ENCODE measurements at places on chromosomes 3 and 15.

GRCh38 chr3:178198329-178198728 is 337.9 kb upstream of the KCNMB2 start:
- DNase-seq: peak; percentile 17

DNA sequence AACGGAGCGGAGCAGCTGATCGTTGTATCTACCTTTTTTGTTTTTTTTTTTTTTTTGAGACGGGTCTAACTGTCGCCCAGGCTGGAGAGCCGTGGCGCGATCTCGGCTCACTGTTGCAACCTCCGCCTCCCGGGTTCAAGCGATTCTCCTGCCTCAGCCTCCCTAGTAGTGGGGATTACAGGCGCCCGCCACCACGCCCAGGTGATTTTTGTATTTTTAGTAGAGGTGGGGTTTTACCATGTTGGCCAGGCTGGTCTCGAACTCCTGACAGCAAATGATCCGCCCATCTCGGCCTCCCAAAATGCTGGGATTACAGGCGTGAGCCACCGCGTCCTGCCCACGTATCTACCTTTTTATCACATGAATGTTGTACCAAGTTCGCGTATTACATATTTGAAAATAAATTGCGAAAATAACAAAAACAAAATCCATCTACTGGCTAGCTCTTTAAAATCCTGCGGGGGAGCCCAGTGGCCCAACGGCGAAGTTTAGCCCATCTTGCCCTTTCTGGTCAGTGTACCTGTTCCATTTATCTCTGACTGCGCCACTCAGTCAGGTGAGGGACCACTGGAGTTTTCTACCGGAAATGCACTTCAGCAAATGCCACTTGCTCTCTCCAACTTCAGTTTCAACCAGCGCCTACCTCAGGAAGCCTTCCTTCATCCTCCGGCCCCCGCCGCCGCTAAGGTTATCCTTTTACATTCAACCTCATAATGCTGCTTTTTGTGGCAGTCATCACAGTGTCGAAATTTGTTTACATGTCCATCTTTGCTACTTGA is 1.2 kb upstream of the EIF3J start:
- DNase-seq: no peak

DNA sequence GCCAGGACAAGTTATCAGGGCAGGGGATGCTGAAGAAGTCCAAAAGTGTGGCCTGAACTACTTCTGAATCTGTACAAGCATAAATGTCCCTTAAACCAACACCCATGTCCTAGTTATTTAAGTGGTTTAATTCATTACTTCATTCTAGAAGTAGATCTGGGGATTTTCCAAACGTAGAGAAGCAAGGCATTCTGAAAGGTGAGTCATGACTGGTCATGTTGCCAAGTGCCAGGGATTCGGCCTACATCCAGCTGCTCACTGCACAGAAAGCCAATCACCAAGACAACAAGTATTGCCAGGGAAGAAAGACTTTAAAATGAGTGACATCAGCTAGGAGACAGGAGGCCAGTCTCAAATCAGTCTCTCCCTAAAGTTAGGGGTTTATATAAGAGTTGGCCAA is 396.6 kb downstream of the GABRB3 start:
- no peak for DNase-seq

DNA sequence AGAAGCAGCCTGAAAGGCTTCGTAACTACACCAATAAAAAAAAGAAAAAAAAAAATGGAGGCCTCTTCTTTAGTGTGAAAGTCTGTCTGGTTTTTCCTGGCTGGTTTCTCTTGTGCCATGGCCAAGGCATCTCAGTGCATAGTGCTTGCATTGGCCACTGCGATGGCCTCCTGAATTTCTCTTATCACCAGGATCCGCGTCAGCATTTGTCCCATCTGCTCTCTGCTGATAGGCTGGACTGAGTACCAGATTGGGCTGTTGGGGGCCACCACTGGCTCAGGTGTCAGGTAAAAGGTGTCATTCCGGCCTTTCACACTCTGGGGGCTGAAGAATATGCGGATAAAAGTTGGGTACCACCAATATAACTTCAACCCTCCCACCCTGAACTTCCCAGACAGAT is 1.1 kb upstream of the IMPDH2 start:
- DNase-seq: no peak

GRCh38 chr3:134249935-134250716 is 533 bp downstream of the RYK start:
- DNase-seq: no peak

GRCh38 chr3:42736531-42736930 is 33.9 kb upstream of the HHATL start:
- DNase-seq: no peak

DNA sequence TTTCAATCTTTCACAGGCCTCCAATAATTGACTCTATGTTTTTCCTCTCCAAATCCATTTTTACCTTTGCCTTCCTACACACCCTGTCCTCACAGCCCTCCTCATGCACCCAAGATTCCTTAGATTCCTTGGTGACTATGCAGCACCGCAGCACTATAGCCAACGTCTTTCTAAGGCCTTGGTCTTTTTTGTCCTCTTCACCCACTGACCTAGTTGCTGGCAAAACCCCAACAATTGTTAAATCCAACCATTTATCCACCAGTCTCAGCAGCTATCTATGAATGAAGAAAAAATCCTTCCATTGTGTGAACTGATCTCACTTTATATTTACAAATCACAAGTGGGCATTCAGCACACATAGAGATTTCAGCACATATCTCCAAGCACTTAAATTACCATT is 203.9 kb downstream of the VGLL3 start:
- DNase-seq: no peak

GRCh38 chr3:194045919-194046318 is 90.0 kb upstream of the HES1 start:
- no peak for DNase-seq

DNA sequence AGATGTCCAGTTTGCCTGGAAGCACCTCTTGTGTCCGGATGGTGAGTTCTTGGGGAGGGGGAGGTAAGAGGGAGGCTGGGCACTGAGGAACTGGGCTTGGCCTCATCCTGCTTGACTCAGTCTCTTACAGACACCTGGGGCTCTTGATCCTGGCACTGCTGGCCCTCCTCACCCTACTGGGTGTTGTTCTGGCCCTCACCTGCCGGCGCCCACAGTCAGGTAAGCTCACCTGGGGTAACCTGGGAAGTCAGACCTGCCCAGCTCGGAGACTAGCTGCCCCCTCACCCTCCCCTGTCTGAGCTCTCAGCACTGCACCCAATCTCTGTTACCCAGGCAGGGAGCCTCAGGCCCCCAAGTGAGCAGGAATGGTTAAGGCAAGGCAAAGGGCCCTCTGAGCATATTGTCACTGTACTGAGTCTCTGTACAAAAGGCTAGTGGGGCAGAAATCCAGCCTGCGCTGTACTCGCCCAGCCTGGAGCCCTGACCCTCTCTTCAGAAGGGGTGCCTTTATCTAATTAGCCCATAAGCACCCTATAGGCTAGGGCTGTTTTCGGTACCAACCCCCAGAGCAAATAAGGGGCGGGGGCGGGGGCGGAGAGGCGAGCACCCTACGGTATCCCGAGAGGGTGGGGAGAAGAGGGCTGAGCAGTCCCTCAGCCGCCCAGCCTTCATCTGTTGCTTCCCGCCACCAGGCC is 2.2 kb upstream of the IL17RC start:
- no peak for DNase-seq

DNA sequence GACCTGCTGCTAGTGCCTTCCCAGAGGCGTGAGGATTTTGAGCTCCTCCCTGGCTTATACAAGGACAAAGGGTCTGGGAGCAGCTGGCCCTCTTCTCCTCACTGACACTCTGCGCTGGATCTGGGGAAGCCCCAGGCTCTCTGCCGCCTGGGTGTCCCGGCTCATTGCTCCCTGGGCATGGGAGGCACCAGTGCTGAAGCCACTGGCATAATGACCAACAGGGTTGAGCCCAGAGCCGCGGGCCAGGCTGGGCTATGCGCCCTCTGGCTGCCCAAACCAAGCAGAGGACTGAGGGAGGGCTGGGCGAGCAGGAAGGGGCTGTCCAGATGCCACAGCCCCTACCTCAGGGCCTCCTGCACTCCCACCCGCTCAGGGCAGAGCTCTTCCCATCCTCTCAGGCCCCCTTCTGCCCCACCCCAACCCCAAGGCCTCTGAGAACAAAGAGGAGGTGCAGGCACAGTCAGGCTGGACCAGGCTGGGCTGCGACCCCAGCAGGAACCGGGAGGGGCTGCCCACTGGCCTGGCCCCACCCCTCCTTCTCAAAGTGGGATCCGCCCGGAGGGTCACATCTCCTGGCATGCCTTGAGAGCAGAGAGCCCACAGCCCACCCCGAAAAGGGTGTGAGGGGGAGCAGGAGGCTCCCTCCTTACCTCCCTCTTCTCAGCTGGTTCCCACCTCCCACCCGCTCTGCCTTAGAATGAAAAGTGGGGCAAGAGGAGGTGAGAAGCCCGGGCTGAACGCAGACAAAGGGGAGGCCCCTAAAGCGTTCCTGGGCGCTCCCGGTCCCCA is 1.6 kb downstream of the LINGO1 start:
- DNase-seq: no peak

DNA sequence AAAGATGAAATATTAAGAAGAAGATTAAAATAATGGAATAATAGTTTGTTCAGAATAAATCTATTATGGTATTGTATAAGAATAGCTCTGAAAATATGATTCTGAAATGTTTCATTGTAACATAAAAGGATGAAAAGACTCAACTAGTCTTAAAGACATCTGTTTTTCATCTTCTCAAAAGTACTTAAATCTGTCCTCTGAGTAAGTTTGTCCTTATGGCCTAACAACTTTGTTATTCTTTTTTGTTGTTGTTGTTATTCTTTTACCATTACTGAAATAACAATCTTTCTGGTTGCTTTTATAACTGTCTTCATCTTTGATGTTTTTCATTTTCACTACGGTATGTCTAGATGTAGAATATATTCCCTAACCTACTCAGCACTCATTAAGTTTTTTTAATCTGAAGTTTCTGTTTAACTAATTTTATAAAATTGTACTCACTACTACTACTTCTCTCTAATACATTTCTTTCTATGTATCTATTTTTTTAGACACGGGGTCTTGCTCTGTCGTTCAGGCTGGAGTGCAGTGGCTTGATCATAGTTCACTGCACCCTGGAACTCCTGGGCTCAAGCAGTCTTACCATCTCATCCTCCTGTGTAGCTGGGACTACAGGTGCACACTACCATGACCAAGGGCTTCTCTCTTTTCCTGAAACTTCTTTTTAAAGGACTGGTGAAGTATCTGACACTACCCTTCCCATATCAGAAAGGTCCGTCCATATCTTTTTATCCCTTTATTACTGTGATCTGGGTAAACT is 240.7 kb downstream of the PCCB start:
- no peak for DNase-seq

GRCh38 chr15:67138891-67139855 is 73.8 kb downstream of the SMAD3 start:
- DNase-seq: no peak

DNA sequence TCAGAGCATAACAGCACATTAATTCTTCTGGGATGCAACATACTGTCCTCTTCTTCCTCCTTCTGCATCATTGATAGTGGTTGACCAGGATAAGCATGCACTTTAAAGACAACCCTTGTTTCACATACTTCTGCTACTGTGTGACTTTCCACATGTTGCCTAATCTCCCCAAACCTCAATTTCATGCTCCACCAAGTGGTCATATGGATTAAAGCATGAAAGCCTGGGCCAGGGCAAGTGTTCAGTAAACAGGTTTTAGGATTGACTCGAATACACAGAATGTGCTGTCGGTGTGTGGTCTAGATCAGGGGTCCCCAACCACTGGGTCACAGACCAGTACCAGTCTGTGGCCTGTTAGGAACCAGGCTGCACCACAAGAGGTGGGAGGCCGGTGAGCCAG is 22.5 kb upstream of the BFSP2 start:
- no peak for DNase-seq

DNA sequence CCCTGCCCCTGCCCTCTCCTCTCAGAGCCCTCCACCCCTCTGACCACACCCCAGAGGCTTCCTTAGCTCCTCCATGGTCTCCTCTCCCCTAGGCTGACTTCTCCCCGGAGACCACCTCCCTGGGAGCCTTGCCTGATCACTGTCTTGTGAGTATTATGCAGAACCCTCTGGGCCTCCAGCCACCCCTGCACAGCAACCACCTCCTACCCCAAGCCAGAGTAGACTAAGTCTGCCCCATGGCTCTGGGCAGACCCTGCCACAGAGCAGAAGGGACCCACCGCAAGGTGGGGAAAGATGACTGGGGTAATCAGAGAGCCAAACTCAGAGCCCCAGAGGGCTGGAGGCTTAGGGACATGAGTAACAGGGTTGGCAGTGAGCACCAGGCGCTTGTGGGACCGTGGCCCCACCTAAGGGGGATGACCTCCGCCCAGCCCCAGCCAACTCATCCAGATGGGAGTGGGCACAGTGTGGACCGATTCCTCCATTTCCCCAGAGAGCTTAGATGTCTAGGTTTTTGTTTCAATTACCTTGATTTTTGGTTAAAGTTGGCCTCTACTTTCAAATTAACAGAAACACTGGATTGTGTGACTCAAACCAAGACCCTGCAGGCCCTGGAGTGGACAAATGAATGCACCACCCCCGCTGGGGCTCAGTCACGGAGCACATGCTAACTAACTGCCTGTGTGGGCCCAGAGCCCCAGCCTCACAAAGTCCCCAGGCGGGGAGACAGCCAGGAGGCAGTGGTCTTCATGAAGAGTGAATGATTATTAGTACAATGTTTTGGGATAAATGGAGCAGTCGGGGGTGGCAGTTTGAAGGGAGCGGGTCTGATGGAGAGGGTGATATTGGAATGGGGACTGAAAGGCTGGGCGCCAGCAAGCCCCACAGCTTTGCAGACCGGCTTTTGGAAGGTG is 119.4 kb upstream of the PRR20G start:
- no peak for DNase-seq
